NCI-H774 (cell line): ENCODE measurements at places on chromosomes 2 and 18.

- no peak for DNase-seq
These were observed 100.7 kb upstream of the MCFD2 start for GRCh38 chr2:47016172-47016913.

DNA sequence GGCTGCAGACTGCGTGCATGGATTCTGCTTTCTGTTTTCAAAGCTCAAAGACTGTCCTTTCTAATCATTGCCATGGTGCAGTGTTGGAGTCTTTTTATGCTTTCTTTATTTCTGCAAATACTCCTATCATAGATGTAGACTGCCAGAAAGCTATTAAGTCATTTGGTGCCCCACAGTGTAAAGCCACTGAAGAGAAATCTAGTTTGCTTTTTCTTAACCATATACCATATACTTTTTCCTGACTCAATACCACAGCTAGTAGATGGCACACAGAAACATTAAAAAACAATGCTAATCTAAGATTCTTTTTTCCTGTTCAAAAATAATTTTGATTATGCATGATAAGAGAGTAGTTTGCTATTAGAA lies 109.9 kb upstream of the RAB27B start:
- DNase-seq: no peak

GRCh38 chr2:99216096-99216495 lies 35.1 kb downstream of the MRPL30 start:
- no peak for DNase-seq

GRCh38 chr2:238513346-238513745 lies 86.6 kb downstream of the ASB1 start:
- DNase-seq: peak; percentile 33

DNA sequence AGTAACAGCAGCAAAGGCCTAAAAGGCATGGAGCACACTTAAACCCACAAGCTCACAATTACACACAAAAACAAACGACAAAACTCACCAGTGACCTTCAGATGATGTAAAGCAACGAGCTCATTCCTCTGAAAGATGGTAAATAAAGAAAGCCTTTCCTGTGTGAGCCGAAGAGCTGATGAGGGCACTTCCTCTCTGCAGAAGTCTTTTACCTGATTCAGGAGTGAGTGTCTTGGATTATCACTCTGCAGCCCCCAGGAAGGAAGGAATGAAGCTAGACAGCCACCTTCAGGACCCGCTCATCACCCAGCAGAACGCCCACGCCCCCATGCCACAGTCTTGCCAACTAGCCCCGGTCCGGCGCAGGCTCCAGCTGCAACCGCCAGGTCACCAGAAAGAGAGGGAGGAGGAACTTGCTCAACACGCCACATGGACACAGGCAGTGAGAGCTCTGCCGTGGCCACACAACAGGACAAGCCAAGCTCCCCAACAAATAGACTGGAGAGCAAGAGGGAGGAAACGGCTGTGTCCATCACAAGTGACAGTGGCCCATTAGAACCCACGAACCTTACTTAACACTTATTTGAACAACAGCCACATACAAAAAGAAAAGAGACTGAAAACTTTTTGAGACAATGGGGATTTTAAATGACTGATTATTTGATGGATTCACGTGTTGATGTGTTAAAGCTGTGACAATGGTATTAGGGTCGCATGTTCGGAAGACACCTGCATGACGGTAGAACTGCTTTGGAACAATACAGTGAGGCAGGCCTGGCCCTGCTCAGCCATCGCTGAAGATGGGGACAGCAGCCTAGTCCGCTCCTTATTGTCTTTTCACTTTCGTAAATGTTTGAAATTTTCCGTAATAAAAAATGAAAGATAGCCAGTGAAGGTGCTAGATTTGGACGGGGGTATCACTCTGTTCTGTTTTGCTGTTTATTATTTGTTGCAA lies 127.3 kb downstream of the HDAC4 start:
- DNase-seq: no peak

DNA sequence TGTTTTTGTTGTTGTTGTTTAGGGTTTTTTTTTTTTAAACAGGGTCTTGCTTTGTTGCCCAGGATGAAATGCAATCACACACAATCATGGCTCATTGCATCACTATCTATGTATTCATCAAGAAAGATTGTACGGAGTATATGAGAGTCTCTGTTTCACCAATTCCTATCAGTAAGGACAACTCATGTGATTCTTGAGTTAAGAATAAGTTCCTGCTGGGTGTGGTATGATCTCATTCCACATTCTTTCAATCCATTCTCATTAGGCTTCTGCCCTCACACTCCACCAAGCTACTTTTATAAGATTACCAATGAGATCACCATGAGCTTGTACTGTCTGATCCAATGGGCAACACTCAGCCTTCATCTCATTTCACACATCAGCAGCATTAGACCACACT lies 9.1 kb upstream of the AP1S3 start:
- no peak for DNase-seq

DNA sequence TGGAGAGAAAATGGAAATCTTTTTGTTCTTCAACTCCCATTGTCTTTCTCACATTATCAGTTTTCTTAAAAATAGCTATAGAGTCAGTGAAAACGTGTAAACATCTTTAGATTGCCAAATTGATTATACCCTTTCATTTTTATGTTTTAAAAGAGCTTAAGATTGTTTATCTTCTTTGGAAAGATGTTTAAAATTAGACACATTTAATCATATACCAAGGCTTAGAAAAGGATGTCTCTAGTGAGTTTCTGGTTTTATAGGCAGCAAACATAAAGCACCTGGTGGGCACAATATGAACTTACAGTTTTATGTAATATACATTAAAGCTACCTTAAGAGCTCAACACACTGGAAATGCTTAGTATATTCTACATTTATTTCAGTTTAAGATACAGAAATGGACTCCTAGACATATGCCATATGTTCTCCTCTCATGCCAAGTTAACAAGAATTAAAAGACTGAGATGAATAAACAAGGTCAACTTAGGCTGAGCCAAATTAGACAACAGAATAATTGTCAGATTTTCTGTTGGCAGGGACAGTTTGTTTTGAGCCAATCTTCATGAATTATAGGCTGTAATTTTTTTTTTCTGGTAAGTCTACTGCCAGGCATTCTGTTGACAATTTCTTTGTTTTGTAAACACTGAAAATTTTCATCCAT lies 112.7 kb downstream of the OTX1 start:
- DNase-seq: no peak

DNA sequence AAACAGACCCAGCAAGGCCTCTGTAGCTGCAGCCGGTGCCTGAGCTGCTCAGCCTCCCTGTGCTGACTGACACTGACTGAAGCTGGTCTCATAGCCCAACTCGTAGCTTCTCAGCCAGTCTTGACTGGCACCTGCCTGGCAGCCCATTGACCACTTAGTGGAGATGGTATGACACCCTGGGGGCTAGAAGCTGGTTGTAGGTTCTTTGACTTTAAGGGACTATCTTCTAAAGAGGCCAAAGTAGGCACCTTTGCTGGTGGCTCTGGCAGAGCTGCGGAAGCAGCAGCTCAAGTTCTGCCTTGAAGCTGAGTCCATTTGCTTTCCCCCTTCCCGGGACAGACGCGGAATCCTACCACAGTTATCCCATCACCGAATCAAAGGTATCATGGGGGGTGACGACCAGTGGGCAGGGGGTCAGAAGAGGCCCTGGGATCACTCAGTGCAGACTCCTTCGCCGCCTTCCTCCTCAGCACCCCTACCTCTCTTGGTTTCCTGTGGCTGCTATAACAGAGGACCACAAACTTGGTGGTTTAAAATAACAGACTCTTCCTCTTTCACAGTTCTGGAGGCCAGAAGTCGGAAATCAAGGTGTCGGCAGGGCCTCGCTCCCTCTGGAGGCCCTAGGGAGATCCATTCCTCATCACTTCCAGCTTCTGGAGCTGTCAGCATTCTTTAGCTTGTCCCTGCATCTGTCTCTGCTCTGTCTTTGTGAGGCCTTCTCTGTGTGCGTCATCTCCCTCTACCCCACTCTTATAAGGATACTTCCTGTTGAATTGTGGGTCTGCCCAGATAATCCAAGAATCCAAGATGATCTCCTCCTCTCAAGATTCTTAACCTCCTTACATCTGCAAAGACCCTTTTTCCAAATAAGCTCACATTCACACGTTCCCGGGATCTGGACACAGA lies 13.7 kb upstream of the FOSL2 start:
- no peak for DNase-seq

DNA sequence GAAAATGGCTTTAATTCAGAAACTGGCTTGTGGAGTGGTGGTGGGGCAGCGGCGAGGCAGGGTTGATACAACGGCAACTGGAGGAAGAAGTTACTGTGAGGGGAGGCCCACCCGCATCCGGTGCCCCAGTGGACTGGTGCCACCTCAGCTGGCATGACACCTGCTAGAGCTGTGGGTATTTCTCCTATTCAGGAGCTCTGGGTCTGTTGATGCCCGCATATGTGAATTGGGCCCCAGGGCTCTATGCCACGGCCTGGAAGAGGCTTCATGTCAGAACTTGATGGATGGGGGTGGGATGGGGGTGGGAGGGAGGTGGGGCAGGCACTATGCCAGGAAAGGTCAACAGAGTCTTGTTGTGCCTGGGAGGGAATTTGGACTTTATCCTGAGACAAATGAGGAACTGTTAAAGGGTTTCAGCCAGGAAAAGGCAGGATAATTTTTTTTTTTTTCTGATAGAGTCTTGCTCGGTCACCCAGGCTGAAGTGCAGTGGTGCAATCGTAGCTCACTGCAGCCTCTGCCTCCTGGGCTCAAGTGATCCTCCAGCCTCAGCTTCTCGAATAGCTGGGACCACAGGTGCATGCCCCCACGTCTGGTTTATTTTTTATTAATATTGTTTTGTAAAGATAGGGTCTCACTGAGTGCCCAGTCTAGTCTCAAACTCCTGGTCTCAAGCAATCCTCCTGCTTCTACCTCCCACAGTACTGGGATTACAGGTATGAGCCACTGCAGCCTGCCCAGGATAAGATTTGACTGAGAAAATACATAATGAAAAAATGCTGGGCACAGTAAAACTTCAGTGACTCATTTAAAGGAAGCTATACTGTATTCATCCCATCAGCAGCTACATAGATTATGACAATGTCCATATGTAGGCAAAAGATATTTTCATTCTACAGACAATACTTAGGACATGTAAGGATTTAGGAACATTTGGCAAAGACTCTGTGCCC lies 52.6 kb downstream of the SH2D6 start:
- DNase-seq: no peak

DNA sequence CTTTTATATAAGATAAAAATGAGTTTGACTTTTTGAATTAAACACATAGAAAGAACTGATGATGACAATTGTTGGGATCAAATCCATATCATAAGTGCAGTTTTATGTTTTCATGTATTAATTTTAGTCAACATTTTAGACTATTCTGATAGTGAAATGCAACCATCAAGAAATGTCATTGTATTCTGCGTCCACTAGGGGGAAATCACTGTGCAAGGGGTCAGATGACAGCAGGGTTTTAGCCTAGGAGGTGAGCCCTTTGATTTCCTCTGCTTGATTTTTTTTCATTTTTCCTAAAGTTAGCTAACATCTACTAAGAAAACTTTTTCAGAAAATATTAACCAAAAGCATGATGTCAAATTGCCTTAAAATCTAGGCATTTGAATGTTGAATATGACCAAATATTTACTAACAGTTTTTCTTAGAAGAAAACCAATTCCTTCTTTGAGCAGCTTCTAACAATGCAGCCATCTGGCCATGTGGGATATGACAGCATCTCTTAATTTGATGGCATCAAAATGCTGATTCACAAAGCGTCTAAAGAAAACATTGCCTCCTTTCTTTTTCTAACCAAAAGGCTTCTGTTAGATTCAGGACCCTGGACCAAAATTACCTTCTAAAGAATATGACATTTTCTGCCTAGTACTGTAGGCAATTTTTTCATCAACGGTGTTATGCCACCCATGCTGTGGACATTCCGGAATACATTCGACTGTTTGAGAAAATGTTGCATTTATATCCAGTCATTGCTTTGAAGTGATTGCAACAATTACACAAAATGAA lies 141.5 kb downstream of the SPHKAP start:
- DNase-seq: no peak
